ENCODE measurements at places on chromosomes 5 and 9.

- DNase-seq = no peak
Observed at GRCh38 chr9:84492366-84493159, 152.0 kb upstream of the SLC28A3 start.

DNA sequence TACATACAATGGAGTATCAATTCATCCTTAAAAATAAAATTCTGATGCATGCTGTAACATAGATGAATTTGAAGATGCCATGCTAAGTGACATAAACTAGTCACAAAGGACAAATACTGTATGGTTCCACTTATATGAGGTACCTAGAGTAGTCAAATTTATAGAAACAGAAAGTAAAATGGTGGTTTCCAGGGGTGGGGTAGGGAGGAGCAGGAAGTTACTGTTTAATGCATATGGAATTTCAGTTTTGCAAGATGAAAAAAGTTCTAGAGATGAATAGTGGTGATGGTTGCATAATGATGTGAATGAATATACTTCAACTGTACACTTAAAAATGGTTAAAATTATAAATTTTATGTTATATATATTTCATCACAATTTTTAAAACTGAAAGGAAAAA is 57.3 kb upstream of the FNIP1 start:
- no peak for DNase-seq

- DNase-seq = no peak
Observed at GRCh38 chr5:124134941-124135340, 611.5 kb downstream of the ZNF608 start.

DNA sequence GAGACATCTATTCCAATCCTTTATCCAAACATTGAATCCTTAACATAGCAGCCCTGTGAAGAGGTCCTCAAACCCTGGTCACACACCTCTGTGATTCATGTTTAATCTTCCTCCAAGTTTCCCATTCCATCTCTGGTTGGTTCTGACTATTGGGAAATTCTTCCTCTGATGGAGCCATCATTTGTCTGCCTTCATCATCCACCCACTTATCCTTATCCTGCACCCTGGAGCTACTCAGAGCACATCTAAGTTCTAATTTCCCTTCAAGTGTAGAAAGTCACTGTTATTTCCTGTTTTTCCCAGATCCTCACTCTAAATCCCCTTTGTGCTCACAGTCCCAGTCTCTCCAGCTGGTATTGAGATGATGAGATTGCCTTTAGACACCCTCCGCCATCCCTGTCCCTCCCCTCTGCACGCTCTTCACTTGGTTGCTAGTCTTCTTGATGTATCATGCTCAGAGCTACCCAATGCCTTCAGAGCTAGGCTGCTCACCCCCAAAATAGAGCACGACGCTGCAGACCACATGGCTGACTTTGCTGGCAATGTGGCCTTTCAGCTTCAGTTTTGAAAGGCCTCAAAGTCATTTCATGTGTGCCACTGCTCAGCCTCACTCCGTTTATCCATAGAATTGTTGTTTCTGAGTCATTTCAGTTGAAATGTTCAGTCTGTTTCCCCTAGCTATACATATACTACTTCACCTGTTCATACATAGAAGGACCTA is 154.3 kb downstream of the PALM2AKAP2 start:
- DNase-seq = peak; percentile 76

- DNase-seq = no peak
Observed at GRCh38 chr9:73153793-73154227, 2.1 kb downstream of the ANXA1 start.

GRCh38 chr9:75866273-75866871 is 24.1 kb upstream of the PCSK5 start:
- peak; percentile 10 for DNase-seq

DNA sequence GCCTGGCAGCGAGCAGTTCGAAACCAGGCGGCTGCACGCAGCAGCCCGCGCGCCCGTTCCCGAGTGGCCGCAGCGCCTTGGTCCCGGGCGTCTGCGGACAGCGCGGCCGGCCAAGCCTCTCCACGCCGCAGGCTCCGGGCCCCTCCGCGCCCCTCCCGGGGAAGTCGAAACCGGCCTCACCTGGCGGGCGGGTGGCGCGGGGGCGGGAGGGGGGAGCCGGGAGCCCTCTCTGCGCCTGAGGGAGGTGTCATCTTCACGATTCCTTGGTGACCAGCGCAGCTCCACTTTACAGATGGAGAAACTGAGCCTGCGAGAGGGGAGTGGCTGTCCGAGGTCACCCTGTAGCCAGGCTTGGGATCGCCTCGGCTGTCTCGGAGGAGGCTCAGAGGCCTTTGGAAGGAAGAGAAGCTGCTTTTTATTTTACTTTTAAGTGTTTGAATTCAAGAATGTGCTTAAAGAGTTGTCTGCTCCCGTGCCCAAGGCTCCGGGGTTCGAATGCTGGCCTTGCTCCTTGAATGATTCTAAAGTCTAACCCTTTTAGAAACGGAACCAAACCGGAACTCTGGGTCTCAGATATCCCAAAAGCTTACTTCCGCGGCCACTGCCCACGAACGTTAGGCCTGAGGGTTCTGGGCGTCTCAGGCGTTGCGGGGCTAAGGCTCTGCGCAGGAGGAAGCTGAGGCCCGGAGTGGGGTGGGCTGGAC is 662 bp downstream of the SUSD3 start:
- DNase-seq = no peak

Measured in stimulated activated CD4-positive, alpha-beta T cell treated with anti-CD3 and anti-CD28 coated beads, Interleukin-1b, Interleukin-23, amount 100 ng/mL, for 48 hours (primary cell).